ENCODE measurements at places on chromosomes 1 and 21.

DNA sequence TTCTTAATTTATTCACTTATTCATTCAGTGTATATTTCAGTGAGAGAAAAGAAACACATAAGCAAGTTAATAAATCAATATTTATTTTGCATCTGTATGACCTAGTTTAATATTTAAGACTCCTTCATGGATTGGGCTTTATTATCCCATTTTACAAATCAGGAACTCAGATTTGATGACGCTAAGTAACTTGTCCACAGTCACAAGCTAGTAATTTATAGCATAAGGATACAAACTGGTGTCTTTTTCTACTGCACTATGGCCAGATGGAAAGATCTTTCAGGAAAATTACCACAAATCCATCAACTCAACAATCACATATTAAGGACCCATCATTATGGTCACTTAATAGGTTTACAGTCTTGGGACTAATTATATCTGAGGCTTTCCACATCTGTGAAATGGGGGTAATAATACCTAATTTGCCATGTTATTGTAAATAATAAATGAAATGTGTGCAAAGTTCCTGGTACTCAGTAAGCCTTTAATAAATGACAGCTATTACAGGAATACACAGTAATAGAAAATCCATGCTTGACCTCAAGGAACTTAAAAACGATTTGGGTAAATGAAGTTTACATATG, 13.3 kb downstream of the CDKN2C start:
- DNase-seq: no peak

DNA sequence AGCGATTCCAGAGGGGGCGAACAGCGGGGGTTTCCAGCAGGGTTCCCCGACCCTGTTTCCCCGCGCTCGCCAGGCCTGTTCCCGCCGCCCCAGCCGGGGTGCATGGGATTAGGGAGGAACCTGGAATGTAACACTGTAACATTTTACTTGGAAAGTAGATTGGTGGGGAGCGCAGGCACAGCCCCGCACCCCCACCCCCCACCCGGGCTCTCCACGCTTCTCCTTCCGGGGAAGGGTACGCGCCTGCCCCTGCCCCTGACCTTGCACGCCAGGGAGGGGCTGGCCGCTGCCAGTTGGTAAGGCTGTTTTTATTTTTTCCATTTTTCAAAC, 427 bp downstream of the FAM3B start:
- DNase-seq: no peak

- DNase-seq: no peak
These were observed 1.4 kb downstream of the TIPRL start for GRCh38 chr1:168180148-168180524.

DNA sequence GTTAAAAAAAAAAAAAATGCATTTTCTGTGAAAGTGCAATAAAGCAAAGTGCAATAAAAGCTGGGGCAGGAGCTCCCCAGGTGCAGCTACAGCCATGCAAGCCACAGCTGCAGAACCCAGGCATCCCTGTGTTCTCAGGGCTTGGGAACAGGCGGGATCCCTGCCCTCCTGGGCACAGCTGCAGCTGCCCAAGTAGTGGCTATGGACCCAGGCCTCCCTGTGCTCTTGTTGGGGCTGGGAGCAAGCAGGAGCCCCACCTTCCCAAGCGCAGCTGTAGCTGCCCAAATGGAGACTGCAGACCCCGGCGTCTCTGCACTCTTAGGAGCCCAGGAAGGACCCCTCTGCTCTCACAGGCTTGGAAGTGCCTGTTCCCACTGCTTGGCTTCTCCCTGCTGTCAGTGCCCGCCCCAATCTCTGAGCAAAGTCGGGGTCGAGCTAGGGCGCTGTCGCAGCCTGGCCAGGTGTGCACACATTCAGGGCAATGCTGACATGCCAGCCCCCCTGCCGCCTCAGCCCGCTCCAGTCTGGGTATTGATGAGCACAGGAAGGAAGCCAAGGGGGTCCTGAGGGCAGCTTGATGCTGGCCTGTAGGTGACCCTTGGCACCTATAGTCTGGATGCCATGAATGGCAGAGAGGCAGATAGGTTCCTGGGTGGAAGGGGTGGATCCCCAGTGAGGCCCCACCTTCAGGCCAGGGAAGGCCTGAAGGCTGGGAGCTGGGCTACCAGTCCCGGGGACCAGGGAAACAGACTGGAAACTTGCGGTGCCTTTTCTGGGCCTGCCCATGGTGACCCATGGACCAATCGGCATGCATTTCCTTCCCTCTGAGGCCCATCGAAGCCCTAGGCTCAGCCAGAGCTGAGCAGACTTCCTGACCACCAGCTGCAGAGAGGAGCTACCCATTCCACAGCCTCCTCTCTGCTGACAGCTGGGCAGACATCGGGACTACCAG, 58.6 kb downstream of the RRAGC start:
- DNase-seq: no peak

DNA sequence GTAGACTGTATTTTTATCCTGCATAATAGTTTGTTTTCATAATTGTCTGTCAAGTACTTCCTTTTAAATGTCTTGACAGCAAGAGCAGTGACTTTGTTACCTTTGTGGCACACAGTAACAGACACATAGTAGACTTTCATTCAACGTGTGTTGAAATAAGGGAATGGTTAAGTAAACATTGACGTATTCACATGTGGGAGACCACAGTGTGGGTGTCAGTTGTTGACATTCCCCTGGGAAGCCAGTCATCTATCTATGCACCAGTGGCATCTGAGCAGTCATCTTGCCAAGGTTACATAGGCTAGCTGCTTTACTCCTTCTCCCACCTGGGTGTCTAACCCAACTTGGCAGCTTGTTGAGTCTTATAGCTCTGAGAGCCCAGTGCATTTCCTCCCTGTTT, 1.4 kb upstream of the NUP133 start:
- DNase-seq: no peak

DNA sequence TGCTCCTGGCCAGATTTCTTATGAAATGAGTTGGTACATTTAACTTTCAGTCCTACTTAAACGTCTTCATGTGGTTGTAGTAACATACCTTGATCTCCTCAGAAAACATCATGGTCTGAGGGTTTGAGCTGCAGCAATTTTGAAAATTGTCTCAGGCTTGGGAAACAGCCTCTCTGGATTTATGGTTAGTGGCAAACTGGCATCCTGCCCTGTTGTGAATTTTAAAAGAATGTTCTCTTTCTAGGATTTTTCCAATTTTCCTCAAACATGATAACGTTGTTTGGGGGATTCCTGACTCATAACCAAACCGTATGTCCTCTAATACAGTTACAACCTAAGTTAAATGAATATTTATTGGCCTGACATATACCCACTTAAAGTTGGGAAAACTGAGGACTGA, 624.4 kb downstream of the LMO4 start:
- no peak for DNase-seq

DNA sequence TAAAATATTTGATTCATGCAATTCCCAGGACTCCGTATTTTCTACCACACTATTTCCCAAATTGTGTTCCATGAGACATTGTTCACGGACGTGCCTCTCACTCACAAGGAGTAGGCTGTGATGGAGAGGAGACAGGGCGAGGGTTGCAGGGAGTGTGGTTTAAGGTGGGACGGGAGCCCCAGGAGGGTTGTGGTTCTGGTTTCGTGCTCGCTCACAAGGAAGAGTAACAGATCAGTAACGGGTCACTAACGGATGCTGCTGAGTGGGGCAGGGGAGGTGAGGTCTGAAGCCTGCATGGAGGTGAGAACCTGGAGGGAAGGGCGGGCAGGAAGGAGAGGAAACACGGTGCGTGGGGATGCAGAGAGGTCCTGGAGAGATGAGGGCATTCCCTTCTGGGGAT, 28.8 kb downstream of the TFF3 start:
- no peak for DNase-seq

GRCh38 chr1:59057796-59058195, 239.1 kb upstream of the FGGY start:
- DNase-seq: no peak

DNA sequence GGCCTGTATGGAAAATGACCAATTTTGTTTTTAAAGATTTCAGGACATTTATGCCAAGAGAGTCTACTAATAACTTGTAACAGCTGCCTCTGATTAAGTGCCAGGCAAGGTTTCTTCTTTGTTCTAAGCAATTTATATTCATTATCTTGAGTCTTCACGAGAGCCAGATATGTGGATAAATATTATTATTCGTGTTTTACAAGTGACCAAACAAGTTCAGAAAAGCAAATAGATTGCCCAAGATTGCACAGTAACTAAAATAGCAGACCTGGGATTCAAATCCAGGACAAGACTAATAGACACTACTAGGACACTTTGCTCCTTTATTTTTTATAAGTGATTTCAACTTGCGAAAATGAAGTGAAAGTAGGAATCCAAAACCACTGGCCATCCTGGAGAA, 30.1 kb upstream of the DPT start:
- no peak for DNase-seq

- no peak for DNase-seq
These were observed 211.0 kb upstream of the RAB4A start for GRCh38 chr1:229059671-229060539.

DNA sequence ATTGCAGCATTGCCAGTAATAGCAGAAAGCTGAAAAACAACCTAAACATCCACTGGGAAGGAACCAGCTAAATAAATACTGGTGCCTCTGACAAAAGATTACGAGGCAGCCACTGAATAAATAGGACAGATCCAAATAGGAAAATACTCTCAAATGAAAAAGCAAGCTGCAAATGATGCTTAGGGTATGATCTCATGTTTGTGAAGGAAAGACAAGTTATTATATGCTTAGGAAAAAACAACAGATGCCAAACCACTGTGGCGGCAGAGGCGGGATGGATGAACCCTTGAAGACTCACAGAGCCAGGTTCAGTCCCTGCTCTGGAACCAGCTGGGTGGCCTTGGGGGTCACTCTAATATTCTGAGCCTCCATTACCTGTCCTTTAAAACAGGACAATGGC, 41.6 kb downstream of the MATN1 start:
- no peak for DNase-seq

DNA sequence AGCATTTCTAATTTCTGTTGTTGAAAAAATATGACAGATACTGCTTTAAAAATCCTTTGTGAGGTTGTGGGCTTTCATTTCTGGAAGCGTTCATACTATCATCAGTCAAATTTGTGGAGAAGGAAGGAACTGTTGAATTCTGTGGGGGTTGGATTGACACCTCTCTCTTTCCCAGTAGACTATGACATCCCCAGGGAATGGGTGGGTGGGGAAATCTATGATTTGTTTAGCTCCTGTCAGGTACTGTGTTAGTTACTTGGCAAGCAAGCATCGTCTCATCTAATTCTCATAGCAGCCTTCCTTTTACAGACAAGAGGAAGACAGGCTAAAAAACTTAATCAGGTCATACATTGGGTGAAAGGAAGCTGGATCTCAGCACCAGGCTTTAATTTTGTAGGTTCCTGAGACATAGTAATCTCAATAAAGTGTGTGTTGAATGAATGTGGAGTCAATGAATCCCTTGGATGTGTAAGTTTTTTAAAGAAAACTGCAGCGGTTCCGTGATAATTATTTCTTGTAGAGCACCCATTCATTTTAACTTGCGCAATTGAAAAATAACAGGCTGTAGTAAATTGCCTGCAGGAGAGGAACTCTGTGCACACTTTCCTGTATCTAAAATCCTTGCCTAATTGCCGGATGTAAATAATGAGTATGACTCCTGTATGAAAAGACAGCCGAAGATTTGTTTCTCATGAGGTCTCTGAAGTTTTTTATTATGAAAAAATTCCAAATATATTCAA, 60.6 kb downstream of the MYOM3 start:
- DNase-seq: no peak

- no peak for DNase-seq
These were observed 17.4 kb downstream of the CACNA1S start for GRCh38 chr1:201094832-201095231.

DNA sequence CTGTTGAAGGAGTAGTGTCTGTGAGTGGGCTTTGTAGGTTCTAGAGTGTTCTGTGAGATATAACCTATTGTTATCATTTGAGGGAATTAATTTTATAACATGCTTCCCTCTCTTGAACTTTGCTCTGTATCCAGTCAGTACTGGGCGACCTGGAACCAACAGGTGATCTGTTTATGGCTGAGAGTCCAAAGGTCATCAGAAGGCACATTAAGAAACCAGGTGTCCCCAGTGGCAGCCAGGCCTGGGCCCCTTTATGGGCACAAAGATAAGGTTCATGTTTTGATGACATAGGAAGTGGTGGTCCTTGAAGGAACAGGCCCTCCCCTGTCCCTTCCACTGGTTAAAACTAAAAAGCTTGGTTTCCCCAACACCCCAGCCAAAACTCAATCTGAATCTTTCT, 61.1 kb downstream of the FHAD1 start:
- no peak for DNase-seq

GRCh38 chr1:58749646-58750045, 34.2 kb downstream of the JUN start:
- DNase-seq: no peak

DNA sequence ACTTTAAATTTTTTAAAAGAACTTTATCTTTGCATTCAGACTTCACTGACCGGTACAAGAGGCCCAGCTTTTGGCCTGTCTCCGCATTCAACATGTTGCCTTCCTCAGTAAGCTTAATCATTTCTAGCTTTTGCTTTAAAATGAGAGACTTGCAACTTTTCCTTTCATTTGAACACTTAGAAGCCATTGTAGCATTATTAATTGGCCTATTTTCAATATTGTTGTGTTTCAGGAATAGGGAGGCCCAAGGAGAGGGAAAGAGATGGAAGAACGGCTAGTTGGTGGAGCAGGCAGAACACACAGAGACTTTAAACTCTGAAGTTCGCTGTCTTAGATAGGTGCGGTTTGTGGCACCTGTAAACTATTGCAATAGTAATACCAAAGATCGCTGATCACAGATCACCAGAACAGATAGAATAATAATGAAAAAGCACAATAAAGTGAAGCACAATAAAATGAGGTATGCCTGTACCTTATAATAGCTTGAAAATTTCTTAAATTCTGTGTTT, 31.4 kb downstream of the RABGAP1L start:
- no peak for DNase-seq

- DNase-seq: no peak
These were observed 82.5 kb downstream of the WDR64 start for GRCh38 chr1:241734533-241734932.

- no peak for DNase-seq
These were observed 170.9 kb downstream of the LRRC7 start for GRCh38 chr1:69738458-69739250.

DNA sequence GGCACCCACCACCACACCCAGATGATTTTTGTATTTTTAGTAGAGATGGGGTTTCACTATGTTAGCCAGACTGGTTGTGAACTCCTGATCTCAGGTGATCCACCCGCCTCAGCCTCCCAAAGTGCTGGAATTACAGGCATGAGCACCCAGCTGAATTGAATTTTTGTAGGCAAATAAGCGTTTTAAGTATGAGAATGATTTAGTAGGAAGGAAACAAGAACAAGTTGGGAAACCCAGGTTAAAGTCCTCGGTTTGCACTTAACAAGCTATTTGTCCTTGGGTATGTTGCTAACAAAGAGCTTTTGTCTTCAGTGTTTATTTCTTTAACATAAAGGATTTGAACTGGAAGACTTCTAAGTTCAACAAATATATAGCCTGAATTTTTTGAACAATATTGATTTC, 23.9 kb downstream of the BTF3L4 start:
- no peak for DNase-seq
